ENCODE measurements at places on chromosomes 2 and 18. TPM values are rescaled to one million over a fixed set of nuclear protein-coding genes. Genes with fewer than 3 reads are reported as not detected.

The KYNU gene
- total RNA-seq = 216 TPM

The PLGLB2 gene
- total RNA-seq = 0.19 TPM

The IL1B gene
- 0.07 TPM for total RNA-seq

The NT5C1B gene
- not detected for total RNA-seq

The SNED1 gene
- 1.1 TPM for total RNA-seq

The KCNG3 gene
- total RNA-seq = 0.67 TPM

The DCDC2C gene
- total RNA-seq = 0.15 TPM

The ZNG1B gene
- total RNA-seq = 43.3 TPM

The PAIP2B gene
- 0.23 TPM for total RNA-seq

The RIT2 gene
- not detected for total RNA-seq

The CD302 gene
- total RNA-seq = 2.3 TPM

The KANSL3 gene
- 22.3 TPM for total RNA-seq

The ARHGAP25 gene
- 0.22 TPM for total RNA-seq

The UGT1A9 gene
- total RNA-seq = 3.6 TPM

The DNAH7 gene
- total RNA-seq = 1.2 TPM

The GGCX gene
- total RNA-seq = 44.4 TPM

The TCF23 gene
- total RNA-seq = not detected

The SERPINB10 gene
- total RNA-seq = not detected

The FAM117B gene
- total RNA-seq = 1.4 TPM

The DSG3 gene
- 0.02 TPM for total RNA-seq

The GAREM2 gene
- total RNA-seq = 7.4 TPM

The GALNT5 gene
- 1.8 TPM for total RNA-seq

The SCG2 gene
- 0.94 TPM for total RNA-seq

The FZD7 gene
- total RNA-seq = 6.7 TPM

The SERPINB13 gene
- not detected for total RNA-seq

The CRYBA2 gene
- 0.25 TPM for total RNA-seq

The MAP4K4 gene
- 123 TPM for total RNA-seq

The MAP2 gene
- 1.5 TPM for total RNA-seq

The CENPA gene
- 49.1 TPM for total RNA-seq

The VSNL1 gene
- total RNA-seq = not detected

The SAG gene
- total RNA-seq = not detected

The CEBPZOS gene
- total RNA-seq = 37.4 TPM

The DNAH6 gene
- total RNA-seq = 0.02 TPM

The CAPN13 gene
- 0.12 TPM for total RNA-seq

The NCKAP5 gene
- 0.76 TPM for total RNA-seq

The KCNJ3 gene
- not detected for total RNA-seq

The ORC4 gene
- total RNA-seq = 36.7 TPM

The FSHR gene
- not detected for total RNA-seq

The ADAM23 gene
- 10.0 TPM for total RNA-seq

The ARHGAP15 gene
- not detected for total RNA-seq

The LYPD6 gene
- total RNA-seq = 0.07 TPM

The ANXA4 gene
- 400 TPM for total RNA-seq

The REG1B gene
- total RNA-seq = not detected

The AMER3 gene
- not detected for total RNA-seq

The ERMN gene
- total RNA-seq = not detected

The SLC5A7 gene
- total RNA-seq = not detected

The REG3G gene
- not detected for total RNA-seq

The IGFBP5 gene
- 0.16 TPM for total RNA-seq

The FBXO48 gene
- 0.56 TPM for total RNA-seq

The NR4A2 gene
- 2.0 TPM for total RNA-seq

The SMARCAL1 gene
- total RNA-seq = 12.7 TPM

The VIL1 gene
- total RNA-seq = 0.31 TPM

The KLHL41 gene
- 0.15 TPM for total RNA-seq

The ORMDL1 gene
- 42.5 TPM for total RNA-seq
